ENCODE measurements at places on chromosomes 2 and 18.

DNA sequence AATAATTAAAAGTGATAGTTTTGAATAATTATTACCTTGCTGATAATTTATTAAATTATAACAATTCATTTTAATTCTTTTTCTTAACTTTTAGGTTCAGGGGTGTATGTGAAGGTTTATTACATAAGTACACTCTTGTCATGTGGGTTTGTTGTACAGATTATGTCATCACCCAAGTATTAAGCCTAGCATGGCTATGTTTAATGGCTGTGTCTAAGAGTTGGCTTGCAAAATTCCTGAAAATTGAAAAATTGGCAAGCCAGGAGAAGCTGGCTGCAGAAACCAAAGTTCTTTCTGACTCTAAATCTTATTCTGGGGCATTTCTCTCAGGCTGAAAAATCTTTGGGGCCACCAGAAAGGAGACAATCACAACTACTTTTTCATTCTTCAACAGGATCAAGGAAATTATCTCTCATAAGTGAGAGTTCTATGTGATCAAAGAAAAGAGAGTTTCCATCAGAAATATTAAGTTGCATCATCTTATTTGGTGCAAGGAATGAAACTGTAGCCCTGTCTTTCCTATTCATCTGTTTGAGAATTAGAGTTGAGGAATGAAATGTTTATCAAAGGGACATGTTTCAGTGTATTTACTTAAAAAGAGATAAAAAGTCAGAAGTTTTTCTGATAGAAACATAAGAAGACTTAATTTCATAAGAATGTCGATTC, 412.1 kb upstream of the CDH2 start:
- DNase-seq = no peak

DNA sequence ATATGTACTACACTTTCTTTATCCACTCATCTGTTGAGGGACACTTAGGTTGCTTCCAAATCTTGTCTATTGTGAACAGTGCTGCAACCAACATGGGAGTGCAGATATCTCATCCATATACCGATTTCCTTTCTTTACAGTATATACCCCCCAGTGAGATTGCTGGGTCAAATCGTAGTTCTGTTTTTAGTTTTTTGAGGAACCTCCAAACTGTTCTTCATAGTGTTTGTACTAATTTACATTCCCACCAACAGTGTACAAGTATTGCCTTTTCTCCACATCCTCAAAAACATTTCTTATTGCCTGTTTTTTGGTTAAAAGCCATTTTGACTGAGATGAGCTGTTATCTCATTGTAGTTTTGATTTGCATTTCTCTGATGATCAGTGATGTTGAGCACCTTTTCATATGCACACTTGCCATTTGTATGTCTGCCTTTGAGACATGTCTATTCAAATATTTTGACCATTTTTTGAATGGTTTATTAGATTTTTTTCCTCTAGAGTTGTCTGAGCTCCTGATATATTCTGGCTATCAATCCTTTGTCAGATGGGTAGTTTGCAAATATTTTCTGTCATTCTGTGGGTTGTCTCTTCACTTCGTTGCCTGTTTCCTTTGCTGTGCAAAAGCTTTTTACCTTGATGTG, 12.2 kb downstream of the PLEK start:
- no peak for DNase-seq

- no peak for DNase-seq
These were observed 16.2 kb downstream of the EPB41L3 start for GRCh38 chr18:5527603-5528002.

DNA sequence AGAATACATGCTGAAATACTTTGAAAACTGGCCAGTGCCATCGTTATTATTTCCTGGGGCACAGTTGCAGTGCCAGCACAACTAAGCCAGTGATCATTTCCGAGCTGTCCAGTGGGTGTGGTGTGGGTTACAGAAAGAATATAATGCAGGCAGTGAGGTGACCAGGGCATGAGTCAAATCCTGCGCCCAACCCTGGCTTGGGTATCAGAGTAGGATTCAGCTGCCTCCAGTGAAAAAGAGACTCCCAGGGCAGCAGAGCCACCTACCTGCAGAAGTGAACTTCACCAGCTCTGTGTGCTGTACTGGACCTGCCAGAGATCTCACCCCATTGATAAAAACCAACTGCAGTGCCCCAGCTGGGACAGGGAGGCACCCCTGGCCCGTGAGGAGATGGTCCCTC, 18.0 kb downstream of the SLC9A2 start:
- no peak for DNase-seq

GRCh38 chr2:222998459-222998858, 53.5 kb upstream of the KCNE4 start:
- DNase-seq = no peak

DNA sequence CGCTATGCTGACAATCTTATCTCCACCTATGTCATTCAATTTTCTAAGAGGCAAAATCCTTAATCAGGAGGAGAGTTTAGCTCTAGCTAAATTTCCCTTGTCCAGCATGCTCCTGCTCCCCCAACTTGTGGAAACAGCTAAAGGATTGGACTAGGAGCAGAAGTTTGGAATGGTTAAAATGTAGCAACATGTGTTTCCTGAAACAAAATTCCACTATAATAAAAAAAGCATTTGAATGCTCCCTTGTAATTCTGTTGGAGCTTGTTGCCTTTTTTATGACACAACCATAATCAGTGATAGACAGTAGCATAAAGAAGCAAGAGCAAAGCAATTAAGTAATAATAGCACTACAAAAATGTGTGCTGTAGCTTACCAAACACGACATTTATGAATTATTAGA, 6.9 kb downstream of the ACTR3 start:
- no peak for DNase-seq

DNA sequence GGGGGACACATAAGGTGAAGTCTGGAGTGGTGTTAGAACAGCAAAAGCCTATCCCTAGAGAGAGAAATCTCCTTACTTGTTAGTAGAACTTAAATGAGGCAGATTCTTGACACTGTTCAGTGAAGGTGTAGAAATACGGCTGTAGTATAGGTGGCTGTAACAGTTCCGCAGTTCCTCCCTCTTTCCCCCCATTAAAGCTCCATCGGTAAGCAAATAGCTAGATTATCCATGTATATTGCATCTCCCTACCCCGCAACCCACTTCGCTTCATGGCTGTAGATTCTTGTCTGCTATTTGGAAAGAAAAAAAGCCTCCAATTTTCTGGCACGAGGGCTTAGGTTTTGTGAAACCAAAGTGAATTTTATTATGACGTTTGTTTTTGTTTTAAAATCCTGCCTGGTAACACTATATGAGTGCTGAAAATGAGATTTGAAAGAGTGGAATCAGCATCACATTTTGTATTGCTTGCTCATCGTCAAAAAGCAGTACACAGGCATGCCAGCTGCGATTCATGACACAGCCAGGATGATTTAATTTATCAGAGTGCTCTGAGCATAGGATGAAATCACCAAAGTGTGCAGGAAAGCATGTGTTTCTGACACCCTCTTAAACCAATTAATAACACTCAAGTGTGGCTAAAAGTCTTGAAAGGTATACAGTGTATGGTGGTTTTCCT, 1.4 kb downstream of the FAM171B start:
- DNase-seq = no peak

DNA sequence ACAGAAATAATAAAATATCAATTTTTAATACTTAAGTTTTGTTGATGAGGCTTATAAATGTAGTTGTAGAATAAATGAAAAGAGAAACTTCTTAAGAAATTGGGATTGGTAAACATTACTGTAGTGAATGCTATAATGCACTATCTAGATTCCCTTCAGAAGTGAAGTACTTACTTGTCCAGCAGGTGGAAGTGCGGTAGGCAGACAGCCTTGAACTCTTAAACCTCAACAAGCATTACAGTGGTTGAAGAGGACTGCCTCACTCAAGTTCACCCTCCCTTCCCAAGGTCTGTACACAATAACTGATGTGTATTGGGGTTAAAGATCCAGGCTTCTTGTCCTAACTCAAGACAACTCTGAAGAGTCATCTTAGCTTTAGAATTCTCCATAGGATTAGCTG, 931.0 kb upstream of the LRRTM1 start:
- no peak for DNase-seq

- DNase-seq = no peak
These were observed 91.1 kb downstream of the RBMS1 start for GRCh38 chr2:160402501-160402900.

DNA sequence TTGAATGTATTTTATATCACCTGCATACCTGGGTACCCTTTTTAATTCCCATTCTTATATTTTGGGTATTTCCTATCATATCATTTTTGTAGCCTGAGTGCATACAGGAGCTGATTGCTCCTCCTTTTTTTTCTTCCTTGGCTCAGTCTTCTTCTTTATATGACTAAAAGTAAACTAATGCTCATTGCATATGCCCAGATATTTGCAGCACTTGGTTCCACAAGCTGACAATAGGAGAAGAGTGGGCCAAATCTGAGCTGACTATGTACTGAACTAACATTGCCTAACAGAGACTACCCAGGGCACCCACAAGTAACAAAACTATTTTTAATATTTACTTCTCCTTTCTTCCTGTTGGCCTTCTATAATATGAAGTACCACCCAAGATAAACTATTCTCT, 131.7 kb upstream of the SPOPL start:
- no peak for DNase-seq

DNA sequence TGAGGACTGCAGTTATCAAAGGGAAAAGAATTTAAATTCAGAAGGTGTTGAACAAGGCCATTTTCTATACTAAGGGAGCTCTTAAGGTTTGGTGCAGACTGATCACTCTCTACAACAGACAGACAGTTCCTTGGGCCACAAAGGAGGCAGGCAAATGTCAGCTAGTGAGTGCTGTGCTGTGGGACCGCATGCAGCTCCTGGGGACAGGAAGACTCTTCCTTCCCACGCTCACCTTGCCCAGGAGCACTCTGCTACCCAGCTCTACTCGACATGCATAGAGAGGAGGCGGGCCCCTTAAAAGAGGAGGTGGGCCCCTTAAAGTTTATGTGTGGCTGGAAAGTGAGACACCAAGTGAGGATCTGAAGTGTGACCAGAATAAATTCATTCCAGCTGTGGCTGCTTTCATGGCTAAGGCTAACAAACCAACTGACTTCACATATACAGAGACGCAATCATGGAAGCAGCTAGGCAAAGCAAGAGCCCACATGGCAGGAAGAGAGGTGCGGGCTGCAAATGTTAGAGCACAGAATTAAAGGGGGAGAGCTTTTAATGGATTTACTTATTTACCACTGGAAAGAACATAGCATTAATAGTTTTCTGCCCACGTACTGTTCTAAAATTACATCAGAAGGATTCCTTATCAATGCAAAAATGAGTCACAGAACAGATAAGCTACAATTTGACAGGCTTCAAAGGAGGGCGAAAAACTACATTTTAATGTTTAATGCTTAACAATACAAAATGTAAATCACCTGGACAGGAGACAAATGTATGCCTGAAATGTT, 101.4 kb upstream of the RNU4ATAC start:
- DNase-seq = no peak

DNA sequence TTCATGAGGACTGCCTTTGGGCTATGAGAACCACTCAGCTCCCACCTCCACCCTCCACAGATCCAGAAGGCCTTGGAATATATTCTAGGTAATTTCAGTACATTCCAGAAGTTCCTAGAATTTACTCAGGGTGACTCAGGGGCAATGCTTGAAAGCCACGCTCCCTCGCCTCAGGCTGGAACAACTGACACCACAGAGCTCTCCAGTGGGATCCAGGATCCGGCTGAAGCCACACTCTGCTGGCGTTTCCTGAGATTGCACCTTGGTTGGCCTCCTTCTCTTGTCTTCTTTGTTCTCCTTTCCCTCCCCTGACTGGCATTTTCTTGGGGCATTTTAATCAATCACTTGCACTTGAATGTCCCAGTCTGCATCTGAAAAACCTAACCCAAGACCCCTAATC, 92.6 kb upstream of the KCNE4 start:
- DNase-seq = no peak

DNA sequence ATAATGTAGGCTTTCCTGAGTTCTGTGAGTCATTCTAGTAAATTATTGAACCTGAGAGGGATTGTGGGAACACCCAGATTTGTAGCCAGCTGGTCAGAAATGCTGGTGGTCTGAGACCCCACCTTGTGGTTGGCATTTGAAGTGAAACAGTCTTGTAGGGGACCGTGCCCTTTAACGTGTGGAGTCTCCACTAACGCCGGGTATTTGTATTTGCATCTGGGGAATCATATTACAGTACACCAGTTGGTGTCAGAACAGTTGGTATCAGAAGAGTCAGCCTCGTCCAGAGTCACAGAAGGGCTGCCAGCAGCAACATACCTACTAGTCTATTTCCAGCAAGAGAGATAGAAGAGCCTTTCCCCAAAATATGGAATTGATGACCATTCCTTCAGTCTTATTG, 38.3 kb upstream of the PTPN4 start:
- no peak for DNase-seq

GRCh38 chr2:177429688-177430325, 37.2 kb downstream of the AGPS start:
- DNase-seq = no peak

DNA sequence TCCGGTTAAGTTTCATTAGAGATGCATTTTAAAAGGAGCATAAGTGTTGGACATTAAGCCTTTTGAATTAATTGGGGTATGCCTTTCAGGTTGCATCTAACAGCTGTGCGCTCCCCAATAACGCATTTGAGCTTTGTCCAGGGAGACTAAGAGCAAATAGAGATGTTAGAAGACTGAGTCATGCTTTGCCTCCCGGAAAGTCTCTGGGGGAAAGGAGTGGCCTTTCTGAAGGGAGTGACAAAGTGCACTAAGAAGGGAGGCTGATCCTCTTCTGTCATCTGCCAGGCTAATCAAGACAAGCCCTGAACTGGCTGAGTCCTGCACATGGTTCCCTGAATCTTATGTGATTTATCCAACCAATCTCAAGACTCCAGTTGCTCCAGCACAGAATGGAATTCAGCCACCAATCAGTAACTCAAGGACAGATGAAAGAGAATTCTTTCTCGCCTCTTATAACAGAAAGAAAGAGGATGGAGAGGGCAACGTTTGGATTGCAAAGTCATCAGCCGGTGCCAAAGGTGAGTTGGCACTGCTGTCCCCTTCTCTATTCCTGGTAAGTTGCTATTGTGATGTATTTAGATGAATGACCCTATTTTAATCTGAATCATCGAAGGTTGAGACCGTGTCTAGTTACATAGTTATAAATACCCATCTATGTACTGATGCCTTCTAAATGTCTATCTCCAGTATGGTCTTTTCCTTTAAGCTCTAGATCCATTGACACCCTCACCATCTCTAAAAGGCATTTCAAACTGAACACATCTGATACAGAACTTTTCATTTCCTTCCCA, 12.1 kb downstream of the TTL start:
- no peak for DNase-seq

- no peak for DNase-seq
These were observed 117.2 kb downstream of the CERS6 start for GRCh38 chr2:168573128-168573903.

DNA sequence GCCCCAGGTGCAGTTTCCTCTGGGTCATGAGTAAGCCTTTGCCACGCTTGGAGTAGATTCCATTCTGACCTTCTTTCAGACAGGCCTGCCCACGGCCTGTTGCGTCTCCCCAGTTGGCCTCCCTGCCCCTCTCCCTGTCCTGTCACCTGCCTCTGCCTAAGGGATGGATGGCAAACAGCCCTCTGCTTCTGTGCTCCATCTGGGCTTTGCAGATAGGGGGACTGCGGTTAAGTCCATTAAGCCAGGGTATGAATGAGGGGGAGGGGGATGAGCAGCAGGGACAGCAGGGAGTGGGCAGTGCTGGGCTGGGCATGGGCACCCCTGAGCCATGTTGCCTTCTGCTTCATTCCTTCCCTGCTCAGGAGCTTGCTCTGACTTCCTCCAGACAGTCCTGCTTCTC, 37.6 kb upstream of the B3GNT7 start:
- no peak for DNase-seq

All from MM.1S (cell line).